Daoy (cell line): ENCODE measurements at places on chromosomes 7 and 10. TPM values are rescaled to one million over a fixed set of nuclear protein-coding genes. Genes with fewer than 3 reads are reported as not detected.

DNA sequence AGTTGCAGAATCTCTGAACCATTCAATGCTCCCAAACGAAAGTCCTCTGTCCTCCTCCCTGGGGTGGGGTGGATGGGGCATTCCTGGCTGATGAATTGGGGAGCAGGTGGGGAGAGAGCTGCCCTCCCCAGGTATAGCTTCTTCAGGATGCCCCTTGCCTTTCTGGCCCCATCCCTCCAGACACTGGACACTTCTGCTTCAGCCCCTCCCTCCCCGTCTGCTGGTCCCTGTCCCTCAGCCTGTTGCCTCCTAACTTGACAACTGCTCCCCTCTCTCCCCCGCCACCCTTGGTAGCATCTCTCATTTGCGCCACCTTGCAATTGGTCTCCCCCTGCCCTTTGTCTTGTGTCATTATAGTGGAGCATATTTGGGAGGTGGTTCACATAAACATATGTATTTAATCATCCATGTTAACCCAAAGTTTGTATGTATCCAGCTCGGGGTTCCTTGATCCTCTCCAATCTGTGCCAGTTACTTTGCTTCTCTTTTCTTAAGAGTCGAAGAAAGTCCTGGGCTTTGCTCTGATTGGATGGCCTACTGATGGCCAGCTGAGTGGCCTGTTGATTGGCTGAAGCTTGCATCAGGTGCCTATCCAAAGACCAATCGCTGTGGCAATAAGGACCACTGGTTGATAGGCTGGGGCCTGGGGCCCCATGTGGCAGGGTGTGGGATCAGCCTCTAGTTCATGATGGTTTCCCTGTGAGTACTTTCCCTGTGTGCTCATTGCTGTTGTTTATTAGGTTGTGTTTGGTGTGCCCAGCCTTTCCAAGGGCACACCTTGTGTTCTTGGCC, 4.0 kb upstream of the GCK start:
- no peak for DNase-seq

DNA sequence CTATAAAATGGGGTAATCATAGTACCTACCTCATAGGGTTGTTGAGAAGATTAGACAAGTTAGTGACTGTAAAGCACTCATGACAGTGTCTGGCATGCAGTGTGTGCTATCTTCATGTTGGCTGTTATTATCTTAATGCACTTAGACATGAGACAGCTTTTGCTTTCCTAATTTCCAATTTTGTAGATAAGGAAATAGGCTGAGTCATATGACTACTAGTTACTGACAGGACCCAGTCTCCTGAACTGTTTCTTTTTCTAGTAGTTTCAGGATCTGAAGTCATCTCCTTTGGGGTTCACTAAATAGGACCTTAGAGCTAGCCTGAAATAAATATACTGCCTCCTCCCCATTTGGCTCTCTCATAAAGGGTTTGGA, 74.2 kb downstream of the SNX10 start:
- no peak for DNase-seq

- no peak for DNase-seq
These were observed 61.5 kb downstream of the ITGA8 start for GRCh38 chr10:15658069-15658702.

- DNase-seq = peak; percentile 95
These were observed 10.9 kb upstream of the LGI1 start for GRCh38 chr10:93746844-93747284.

- DNase-seq = no peak
These were observed 89.7 kb downstream of the GLCCI1 start for GRCh38 chr7:8058322-8058721.

The CCDC6 gene
- total RNA-seq = 12.4 and 13.7 TPM in 2 replicates

DNA sequence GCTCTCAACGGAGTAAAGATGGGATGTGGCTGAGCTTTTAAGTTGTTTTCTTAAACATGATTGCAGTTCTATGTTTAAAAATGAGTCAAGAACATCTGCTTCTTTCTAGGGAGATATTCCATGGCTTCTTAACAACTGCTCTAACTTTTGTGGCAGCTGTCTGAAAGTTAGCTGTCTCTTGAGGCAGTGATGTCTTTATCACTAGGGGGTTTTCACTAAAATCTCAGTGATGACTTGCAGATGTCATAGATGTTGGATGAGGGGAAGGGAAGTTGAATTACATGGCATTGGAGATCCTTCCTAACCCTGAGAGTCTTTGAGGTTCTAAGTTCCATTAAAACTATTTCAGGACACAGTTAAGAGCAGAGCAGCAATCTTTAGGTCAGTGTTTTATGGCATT, 43.5 kb downstream of the PRKG1 start:
- no peak for DNase-seq

- no peak for DNase-seq
These were observed 84.8 kb downstream of the RSU1 start for GRCh38 chr10:16732376-16732775.

DNA sequence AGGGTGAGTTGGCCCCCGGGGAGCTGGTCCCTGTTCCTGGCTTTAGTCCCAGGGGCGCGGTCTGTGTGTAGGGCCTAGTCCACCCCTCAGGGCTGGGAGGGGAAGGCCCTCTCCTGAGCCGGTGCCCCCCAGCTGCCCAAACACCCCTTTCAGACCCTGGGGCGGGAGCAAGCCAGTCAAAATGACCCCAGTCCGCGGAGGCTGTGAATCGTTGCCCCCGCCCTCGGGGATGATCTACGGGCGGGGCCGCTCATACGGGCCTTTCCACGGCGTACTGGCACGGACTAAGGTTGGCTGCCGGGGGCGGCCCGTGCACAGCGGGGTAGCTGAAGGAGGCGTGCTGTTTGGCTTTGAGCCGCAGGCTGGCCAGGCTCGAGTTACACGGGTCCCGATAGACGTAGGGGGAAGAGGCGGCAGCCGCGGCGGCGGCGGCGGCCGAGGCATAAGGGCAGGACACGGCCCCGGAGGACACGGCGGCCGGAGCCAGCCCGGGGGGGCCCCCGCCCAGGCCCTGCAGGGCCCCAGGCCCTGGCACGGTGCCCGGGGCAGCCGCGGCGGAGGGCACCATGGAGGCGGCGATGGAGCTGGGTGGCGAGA, 4.3 kb downstream of the ELOVL3 start:
- peak; percentile 89 for DNase-seq

The PTPRZ1 gene
- 0.12 and 0.17 TPM in 2 replicates for total RNA-seq

The GRID2IP gene
- 0.09 TPM in 1 of 2 replicates, not detected in the other for total RNA-seq

DNA sequence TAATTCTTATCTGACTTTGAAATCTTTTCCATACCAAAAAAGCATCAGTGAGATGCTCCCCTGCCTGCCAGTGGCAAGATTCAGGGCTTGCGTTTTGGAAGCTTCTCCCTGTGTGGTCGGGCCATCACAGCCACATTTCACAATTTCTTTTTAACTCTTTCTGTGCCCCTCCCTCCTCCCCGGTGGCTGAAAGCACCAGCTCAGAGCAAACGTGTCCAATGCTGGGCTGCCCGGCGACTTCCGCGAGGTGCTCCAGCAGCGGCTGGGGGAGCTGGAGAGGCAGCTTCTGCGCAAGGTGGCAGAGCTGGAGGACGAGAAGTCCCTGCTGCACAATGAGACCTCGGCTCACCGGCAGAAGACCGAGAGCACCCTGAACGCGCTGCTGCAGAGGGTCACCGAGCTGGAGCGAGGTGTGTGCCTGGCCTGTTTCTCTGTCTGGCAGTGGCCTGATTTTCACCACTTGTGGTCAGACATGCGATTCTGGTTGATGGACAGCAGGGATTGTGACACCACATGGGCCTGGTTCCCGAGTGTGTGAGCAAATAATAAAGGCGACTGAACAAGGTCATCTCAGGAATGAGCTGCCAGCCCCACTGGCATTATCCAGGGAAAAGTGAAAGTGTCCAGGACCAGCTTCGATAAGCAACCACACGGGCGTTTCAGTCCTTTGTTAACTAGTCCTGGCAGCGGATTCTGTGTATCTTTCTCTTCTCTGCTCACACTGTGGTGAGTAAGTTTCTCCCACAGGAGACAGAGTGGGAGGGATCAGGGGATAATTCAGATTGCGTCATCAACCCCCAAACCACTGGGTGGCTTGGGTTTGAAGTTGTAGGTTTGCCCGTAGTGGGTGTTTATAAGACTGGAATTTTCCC, 2.6 kb downstream of the NPTX2 start:
- DNase-seq = peak; percentile 81

GRCh38 chr7:72406820-72407403, 5.2 kb downstream of the CALN1 start:
- DNase-seq = no peak

DNA sequence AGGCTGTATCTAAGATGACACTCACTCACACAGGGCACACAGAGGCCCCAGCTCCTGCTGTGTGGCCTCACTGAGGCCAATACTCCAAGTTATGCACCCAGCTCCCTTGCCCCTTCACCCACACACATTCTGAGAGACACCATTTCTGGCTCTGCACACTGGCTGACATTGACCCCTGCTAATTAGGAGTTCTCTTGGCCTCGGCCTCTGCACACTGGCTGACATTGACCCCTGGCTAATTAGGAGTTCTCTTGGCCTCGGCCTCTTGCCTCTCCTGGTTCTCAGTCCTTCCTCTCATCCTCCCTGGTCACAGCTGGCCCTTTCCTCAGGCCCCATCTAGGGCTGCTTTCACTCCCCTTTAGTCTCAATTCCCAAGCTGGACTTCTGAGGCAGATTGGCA, 97.3 kb downstream of the GRID1 start:
- no peak for DNase-seq

GRCh38 chr7:15306296-15306695, 255.5 kb downstream of the AGMO start:
- DNase-seq = no peak

- DNase-seq = no peak
These were observed 43.2 kb downstream of the PCLO start for GRCh38 chr7:83119494-83119893.

- DNase-seq = no peak
These were observed 160.0 kb downstream of the PDE1C start for GRCh38 chr7:31910191-31910590.

GRCh38 chr10:121356183-121356582, 242.1 kb downstream of the FGFR2 start:
- no peak for DNase-seq

GRCh38 chr7:10780400-10780747, 193.3 kb upstream of the PHF14 start:
- no peak for DNase-seq

DNA sequence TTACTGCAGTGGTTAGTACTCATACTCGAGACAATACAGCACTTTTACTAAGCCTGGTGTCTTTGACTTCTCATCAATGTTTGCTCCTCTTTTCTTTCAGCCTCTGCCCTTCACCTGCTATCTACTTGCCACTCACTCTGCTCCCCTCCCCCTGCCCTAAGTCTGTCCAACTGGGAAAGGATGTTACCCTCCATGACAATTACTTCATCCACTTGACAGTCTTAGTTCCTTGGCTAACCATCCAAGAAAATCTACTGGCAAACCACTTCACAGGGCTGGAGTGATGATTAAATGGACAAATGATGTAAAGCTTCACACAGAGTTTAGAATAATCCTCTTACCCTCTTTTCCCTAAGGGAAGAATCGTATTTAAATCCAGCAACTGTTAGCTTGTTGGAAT, 8.2 kb upstream of the DLD start:
- DNase-seq = no peak

DNA sequence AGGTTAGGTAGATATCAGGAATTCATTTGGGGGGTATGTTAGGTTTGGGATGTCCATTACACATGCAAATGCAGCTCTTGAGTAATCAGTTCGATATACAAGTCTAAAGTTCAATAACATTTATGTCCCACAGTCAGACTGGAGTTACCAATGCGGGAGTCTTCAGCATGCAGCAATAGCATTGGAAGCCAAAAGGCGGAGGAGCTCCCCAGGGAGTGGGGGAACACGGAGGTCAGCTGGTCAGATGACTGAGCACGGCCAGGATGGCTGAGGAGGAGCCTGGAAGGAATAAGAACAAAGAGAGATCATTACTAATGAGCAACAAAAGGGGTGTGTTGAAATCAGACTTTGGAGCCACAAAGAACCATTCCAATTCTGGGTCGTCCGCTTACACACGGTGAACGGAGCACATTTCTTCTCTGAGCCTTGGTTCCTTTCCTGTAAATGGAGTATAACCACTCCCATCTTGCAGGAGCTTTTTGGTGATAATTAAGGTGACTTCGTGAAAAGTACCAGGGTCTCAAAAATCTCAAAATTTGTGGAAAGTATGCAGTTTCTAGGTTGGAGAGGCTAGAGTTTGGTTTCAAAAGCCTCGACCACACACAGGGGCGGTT, 478 bp upstream of the ZNF22 start:
- no peak for DNase-seq

- peak; percentile 91 for DNase-seq
These were observed 153.2 kb upstream of the FZD8 start for GRCh38 chr10:35795131-35795824.

The HOGA1 gene
- not detected in 2 replicates for total RNA-seq

The EDRF1 gene
- 17.7 and 19.7 TPM in 2 replicates for total RNA-seq

- no peak for DNase-seq
These were observed 40.3 kb downstream of the ARHGAP22 start for GRCh38 chr10:48564466-48565160.

DNA sequence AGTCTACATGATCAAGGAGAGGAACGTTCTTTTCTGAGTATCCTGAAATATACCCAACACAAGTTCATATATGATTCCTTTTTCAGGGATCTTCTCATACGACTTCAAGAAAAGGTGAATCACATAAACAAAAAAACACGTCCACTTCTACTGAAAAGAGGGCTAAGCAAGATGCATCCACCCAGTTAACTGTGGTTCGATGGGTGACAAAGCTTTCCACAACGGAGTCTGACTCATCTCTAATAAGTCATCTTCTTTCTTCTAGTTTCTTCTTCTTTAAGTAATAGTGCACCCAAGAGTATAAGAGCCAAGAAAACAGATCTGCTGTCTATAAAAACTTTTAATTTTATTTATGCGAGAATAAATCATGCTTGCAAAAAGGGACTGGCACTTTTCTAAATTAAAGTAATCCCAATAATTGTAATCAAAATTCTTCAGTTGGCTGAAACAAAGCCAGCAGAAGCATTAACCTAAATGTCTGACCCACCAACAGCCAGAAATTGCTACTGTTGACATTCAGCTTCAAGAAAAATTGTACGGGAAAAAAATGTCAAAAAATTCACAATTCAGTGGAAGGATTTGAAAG, 146.9 kb upstream of the ANK3 start:
- peak; percentile 57 for DNase-seq

The CREM gene
- total RNA-seq = 29.4 and 30.2 TPM in 2 replicates

DNA sequence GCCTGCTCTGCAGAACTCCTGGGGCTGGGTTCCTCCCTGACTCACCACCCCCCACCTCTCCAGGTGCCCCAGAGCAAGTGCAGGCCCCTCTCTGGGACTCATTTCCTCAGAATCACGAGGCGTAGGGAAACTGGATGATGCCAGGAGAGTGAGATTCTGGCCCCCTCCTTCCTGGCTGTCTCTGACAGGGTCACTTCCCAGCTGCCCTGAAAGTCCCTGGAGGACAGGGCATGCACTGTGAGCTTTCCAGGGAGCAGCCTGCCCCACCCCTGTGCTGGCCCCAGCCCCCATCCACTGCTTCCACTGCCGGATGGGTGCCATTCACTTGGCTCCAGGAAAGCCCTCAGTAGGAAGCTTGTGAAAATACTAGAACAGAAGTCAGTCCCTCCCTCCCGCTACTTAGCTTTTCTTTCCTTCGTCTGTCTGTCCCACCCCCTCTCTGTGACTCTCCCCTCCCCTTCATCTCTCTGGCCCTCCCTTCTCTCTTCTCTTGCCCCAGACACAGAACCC, 10.4 kb downstream of the TACR2 start:
- DNase-seq = no peak

- peak; percentile 13 for DNase-seq
These were observed 34.3 kb upstream of the ADAM12 start for GRCh38 chr10:126422567-126422966.
